ENCODE measurements at places on chromosomes 11 and 22. TPM values are rescaled to one million over a fixed set of nuclear protein-coding genes. Genes with fewer than 3 reads are reported as not detected.

DNA sequence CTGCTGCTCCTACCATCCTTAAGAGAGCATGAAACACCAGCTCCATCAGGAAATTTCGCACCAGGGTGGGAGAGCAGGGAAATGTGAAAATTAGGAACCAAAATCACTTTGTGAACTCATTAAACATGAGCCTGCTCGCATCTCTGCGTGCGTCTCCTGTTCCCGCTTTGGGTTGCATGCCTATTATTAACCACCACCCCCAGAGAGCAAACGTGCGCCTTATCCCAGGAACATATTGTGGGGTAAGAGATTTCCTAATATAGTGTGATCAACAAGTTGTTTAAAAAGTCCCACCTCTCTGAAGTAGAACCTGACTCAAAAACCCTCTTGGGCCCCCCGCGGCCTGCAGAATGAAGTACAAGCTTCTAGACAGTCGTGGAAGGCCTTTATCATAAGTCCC, 115.0 kb downstream of the TENM4 start:
- DNase-seq: no peak

MMP10 gene
- total RNA-seq: not detected

DKK3 gene
- not detected for total RNA-seq

- DNase-seq: no peak
Observed at GRCh38 chr11:115497303-115497702, 6.9 kb downstream of the CADM1 start.

BIRC3 gene
- 355 TPM for total RNA-seq

- DNase-seq: no peak
Observed at GRCh38 chr11:116925050-116925449, 87.6 kb upstream of the APOA1 start.

SAA1 gene
- total RNA-seq: not detected

DNA sequence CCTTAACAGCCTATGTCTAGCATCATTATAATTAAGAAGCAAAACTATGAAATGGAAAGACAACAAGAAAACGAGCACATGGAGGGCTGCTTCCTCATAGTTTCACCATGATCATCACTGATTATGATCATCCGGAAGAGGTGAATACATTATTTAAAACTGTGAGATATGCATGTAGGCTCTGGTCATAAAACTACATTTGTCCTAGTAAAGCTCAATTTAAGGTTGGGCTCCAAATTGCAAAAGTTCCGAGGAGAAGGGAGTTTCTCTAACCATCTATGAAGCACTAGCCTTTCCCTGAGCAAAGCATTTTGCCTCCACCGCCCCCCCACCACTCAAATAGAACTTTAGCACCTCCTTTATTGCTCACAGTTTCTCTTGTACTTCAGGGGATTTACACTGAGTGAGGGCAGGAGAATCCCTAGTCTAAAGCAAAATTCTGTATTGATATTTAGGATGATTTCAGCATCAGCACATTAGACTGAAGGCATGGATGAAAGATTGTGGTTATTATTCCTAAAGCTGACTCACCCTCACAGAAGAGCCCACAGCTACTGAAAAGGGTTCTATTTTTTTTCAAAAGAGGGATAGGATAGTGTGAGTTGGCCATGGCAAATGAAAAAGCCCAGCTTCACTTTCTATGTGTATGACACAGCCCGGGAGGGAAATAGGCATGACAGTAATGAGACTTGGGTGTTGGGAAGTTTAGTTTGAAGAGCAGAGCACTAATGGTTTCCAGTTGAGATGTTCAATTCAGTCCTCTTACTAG, 203.4 kb downstream of the CADM1 start:
- no peak for DNase-seq

TRIM6 gene
- total RNA-seq: 1.6 TPM

GRCh38 chr11:28819741-28820140, 711.6 kb downstream of the METTL15 start:
- no peak for DNase-seq

DNA sequence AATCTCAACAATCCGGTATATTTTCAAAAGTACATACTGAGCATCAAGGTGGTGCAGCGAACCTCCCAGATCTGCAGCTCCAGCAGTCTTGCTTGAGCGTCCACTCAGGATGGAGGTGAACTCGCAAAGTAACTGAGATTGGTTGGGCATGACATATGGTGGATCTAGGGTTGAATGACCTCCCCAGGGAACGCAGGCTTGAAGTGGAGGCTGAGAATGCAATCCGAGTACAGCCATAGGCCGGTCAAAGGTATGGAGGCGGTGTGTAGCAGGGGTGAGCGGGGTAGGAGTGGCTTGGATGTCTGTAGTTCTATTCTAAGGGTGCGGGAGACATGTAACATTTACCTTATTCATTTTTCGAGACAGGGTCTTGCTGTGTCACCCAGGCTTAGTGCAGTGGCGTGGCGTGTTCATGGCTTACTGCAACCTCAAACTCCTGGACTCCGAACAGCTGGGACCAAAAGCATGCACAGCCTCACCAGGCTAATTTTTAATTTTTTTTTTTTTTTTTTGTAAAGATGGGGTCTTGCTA, 631 bp upstream of the C22orf39 start:
- DNase-seq: no peak

All from activated naive CD4-positive, alpha-beta T cell treated with anti-CD3 and anti-CD28 coated beads, Interleukin-2, amount 50 U/mL, for 72 hours (primary cell).